ENCODE measurements at places on chromosomes 6 and 20.
A peak's percentile ranks its signal among the peaks of the same experiment; 100 is the strongest.

- no peak for DNase-seq
These were observed 938.6 kb downstream of the C6orf118 start for GRCh38 chr6:164370773-164371172.

DNA sequence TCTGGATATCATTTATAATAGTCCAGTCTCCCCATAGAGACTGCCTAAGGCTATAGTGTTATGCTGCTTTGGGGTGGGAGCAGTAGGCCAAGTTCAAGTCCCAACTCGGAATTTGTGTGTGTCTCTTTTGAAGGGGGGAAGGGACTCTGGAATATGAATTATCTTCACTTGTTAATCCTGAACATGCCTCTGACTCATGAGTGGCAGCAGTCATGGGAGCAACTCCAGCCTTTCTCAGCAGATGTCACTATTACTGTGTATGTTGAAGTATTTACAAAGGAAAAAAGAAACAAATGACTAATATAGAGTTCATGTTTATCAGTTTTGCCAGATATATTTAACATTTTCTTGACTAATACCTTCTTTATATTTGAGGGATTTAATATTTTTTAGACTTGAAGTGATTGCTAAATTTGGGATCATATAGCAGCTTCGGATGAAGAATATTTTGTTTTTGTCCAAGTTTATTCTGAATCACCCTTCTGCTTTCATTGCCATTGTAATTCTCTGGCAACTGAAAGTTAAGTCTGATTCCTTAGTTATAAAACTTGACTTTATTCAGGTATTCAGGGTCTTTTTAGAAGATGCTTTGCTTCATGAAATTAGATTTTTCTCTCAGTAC, 23.4 kb downstream of the FAM217A start:
- DNase-seq: peak; percentile 60

- DNase-seq: no peak
These were observed 398.3 kb downstream of the C6orf118 start for GRCh38 chr6:164911151-164911550.

GRCh38 chr20:9227896-9228615, 159.2 kb downstream of the PLCB4 start:
- no peak for DNase-seq

DNA sequence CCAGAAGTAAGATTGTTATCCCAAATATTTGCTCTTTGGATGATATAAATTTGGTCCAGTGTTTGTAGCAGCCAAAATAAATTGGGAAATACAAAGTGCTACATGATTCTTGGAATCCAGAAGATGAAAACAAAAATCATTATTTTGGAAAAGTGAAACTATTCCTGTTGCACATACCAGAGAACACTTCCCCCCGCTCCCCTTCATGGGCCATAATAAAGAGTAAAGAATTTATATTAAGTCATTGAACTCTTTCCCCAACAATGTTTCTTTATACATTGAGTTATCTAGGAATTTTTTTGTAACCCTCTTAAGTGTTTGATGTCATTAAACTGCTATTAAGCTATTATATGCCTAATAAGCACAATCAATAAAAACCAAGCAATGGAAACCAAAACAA, 490.4 kb upstream of the HS3ST5 start:
- DNase-seq: no peak

DNA sequence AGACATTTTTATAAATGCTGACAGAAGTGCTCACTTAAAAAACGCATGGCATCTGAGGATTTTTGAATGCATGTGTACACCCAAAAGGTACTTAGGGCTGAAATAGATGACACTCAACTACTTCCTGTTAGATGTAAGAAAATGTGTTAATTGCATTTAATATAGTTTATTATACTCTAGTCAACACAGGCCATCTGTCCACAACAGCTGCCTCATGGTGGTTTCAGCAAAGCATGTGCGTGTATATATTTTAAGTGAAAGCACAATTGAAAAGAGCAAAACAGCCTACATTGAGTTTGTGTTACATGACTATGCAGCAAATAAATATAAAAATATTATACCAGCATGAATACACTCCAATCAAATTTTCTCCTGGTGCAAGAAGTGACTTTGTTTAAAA, 1233.0 kb upstream of the EYS start:
- DNase-seq: no peak

DNA sequence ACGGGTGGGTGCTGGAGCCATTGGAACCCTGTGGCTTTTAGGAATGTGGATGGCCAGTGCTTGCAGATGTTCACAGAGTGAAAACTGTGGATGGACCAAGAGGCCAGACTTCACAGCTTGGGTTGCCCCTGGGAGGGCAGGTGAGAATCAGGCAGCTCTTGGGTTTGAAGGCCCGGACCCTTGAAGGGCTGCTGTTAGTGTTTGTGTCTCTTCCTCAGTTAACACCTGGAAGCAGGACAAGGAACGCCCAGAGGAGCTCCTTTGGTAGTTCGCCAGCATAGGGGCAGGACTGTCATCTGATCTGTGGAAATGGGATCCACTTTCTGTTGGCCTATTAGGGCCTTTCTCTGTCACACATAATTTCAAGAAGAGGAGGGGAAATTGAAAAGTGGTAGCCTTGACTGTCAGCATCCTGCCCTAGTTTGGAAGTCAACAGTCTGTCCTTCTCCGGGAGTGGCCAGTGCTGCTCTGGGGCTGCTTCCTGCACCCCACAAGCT, 43.6 kb downstream of the RIOK1 start:
- DNase-seq: no peak

GRCh38 chr6:158358450-158359077, 46.3 kb downstream of the TULP4 start:
- DNase-seq: no peak

GRCh38 chr6:157219201-157220200, 103.8 kb downstream of the TMEM242 start:
- no peak for DNase-seq

All from fibroblast of the conjunctiva (primary cell).